ENCODE measurements at places on chromosomes 7 and 10.

DNA sequence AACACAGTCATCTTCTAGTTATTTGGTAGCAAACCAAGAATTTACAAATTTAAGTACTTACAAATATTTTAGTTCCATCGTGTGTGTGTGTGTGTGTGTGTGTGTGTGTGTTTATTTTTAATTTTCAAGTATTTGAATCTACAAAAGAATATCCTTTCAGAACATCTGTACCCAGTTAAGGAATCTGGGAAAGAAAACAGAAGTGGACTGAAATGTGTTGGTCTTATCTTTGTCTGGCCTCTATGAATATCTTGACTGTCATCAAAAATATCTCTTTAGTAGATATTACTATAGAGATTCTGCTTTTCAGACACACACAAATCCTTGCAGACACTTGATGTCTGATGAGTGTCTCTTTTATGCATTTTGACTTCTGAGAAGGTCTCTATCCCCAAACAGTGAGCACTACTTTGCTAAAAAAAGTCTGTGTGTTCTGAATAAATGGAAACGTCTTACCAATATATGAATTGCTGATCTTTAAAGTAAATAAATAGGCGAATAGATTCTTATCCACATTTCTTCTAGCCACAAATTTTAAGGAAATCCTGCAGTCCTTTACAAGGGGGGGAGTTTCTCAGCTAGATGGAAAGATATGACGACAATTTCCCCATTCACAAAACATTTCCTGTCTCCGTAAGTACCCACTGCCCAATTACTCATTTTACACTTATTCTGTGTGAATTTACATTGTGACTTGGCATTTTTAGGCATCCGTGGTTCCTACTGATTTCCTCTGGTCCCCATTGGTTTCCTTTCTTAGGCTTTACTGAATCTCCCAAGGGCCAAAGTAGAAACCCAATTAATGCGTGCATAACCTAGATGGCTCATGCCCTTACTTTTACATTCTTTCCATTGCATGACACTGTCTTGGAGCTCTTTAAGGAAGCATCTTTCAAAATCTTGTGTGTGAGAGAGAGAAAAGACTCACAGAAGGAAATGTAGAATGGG lies 36.0 kb downstream of the NRCAM start:
- no peak for DNase-seq

GRCh38 chr7:95688931-95689495 lies 83.3 kb upstream of the DYNC1I1 start:
- DNase-seq: no peak

DNA sequence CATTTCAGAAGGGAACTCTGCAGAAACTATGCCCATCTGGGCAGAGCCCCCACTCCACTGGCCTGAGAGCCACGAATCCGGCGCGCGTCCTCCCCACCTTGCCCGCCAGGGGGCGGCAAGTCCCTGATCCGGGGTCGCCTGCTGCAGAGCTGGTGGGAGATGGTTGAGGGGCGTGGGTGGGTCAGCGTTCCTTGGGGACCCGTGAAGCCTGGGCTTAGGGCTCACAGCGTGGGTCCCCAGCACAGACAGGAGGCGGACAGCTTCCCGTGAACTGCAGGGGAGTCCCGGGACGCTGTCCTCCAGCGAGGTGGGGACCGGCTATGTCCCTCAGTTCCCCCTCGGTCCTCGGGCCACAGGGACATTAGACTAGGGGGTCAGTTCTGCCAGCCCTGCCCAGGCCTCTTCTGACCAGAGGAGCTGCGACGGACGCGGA lies 585 bp upstream of the POP7 start:
- DNase-seq: peak; percentile 45

- DNase-seq: no peak
Measured at GRCh38 chr7:40541336-40541735, 406.5 kb downstream of the SUGCT start.

DNA sequence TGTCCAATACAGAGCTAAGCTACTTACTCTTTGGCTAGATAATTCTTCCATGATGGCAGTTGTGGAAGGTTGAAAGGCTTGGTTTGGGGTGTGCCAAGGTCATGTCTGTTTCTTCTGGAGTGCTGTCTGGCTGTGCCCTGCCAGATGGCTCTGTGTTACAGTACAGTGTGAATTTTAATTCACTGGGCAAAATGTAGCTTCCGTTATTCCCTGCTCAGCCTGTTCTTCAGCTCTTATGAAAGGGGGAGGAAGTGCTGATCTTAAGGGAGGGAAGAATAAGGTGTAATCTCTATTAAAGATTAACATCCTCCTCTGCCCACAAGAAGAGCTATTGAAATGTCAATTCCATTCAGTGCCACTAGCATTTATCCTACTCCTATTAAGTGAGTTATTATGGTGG lies 52.2 kb downstream of the SND1 start:
- peak; percentile 67 for DNase-seq

GRCh38 chr10:51421853-51422252 lies 277.5 kb downstream of the CSTF2T start:
- DNase-seq: no peak

GRCh38 chr10:106043863-106044262 lies 1120.6 kb downstream of the SORCS1 start:
- DNase-seq: no peak

DNA sequence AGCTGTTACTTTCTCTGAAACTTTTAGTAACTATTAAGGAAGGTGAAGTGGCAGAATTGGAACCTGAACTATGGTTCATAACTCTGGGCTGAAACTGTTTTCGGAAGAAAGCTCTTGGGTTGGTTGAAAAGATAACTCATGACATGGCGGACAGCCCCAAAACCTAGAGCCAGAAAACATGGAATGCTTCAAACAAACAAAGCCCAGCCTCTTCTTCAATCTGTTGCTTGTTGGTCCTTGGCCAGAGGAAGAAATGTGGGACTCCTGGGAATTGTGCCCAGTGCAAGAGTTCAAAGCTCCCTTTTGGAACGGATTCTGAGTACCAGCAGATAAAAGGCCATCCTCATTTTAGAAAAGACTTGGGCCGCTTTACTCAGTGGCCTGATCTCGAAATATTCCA lies 52.9 kb upstream of the CACNB2 start:
- no peak for DNase-seq

- DNase-seq: no peak
Measured at GRCh38 chr7:73340514-73340913, 12.6 kb downstream of the FKBP6 start.

- no peak for DNase-seq
Measured at GRCh38 chr10:13587391-13587790, 626 bp downstream of the PRPF18 start.

DNA sequence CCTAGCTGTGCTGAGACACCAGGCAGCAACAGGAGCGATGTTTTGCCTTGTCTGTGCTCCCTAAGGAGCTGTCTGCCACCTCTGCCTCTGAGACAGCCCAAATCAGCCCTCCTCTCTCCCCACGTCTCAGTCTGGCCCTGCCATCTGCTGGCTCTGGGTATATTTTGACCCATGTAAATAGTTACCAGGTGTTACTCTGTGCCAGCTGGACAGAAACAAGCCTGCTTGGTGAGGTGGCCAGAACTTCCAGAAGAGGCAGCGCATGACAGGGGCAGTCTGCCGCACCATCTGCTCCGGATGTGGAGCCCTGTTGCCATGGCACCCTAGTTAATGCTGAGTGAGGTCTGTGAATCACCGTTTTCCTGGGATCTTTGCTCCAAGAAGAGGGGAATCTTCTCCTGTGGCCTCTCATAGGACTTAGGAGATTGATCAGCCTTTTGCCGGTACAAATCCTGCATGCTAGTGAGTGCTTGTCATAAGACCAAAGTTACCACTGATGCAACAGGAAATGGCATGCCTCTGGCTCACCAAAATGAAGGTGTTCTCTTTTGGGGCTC lies 31.8 kb downstream of the GSTO2 start:
- peak; percentile 88 for DNase-seq

- DNase-seq: no peak
Measured at GRCh38 chr7:79730971-79731370, 277.5 kb upstream of the MAGI2 start.

DNA sequence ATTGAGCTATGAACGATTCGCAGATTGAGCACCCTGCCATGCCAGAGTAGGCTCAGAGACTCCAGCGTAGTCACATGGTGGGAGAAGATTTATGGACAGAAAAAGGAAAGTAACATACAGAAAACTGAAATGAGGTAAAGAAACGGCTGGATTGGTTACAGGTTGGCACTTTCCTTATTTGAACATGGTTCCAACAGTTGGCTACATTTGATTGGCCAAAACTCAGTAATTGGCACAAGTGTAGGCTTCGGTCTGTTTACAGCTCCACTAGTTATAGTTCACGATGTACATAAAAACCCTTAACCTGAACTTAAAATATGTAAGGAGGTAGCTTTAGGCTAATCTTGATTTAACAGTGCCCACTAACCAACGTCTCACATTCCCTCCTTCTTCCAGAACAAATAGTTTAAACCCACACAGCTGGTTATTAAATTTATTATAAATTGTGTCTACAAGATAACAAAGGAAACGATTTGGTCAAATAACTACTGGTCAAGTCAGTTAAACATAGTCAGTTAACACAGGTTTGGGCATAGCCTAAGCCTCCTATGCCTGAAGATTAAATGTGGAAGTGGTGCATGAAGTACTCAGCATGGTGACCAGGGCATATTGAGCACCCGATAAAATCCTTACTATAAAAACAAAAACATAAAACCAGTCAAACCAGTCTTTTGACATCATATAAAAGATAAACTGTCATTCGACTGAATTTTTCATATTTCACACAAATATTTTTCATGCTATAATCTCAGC lies 17.9 kb upstream of the MTERF1 start:
- no peak for DNase-seq

DNA sequence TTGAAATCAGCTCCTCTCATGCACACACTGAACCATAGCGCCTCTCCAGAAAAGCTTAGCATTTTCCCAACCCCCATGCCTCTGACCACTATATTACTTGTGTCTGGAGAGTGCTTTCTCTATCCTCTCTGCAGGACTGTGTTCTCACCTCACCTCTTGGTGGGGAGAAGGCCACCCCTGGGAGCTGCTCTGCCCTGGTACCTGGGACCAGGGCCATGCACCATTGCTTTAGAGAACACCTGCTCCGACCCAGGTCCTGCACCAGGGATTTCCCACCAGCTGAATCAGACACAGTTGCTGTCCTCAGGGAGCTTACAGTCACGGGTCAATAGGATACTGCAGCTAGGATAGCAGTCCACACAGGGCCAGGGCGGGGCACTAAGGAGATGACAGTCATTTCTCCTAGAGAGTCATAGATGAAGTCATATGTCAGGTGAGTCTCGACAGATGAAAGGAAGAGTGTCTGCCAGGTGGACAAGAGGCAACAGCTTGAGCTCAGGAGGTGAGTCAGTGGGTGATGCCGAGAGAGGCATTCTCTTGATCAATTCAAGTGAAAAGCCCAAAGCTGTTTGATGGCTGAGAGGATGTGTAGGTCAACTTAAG lies 619 bp upstream of the LMTK2 start:
- no peak for DNase-seq

GRCh38 chr7:92242972-92243371 lies 2.7 kb downstream of the KRIT1 start:
- no peak for DNase-seq

DNA sequence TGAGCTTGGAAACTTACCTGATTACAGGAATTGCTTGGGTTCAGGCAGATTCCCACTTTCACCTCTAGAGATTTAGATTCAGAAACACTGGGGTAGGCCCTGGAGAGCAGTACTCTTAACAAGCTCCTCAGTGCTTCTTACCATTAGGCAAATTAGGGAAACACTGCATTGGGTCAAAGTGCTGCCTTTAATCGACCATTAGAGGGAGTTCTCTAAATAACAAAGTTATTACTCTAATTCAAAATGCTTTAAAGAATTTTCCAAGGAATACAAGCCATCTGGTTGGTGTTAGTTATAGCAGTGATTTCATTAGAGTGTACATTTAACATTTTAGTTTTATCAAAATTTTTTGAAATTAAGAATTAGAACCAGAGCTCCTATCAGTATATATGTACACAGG lies 324.5 kb downstream of the GFRA1 start:
- no peak for DNase-seq

DNA sequence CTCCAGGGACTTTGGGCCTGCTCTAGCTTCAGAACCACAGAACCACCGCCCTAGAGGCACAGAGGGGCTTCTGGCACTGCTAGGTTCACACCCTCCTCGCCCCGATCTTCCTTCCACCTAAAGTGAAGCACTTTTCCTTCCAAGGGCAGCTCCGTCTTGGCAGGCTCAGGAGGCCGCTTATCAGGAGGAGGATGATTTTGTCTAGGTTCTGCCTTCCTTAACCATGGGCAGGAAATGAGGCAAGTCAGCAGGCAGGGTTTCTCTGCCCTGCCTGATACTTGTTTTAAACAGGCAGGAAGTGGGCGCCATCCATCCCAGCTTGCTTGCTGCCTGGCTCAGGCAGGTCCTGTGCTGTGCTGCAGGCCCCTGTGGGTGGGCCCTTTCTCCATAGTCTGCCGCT lies 8.3 kb upstream of the ATP6V0E2 start:
- DNase-seq: no peak

DNA sequence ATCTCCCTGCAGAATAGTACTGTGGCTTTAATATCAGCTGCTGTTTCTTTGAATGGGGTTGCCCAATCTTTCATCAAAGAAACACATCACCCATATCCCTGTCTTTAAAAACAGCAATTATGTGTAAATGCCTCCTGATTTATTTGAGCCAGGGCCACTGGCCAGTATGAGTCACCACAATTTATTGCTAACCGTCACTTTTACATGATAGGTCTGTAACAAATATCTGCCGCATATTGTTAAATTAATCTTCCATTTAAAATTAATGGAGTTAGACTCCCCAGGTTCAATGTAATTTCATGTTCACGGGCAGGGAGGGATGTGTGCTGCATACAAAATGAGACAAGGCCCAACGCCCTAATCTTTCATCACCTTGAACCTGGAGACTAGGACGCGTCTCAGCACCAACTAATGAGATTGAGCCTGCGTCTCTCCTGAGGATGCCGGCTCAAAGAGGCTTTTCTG lies 673.4 kb downstream of the AUTS2 start:
- no peak for DNase-seq

DNA sequence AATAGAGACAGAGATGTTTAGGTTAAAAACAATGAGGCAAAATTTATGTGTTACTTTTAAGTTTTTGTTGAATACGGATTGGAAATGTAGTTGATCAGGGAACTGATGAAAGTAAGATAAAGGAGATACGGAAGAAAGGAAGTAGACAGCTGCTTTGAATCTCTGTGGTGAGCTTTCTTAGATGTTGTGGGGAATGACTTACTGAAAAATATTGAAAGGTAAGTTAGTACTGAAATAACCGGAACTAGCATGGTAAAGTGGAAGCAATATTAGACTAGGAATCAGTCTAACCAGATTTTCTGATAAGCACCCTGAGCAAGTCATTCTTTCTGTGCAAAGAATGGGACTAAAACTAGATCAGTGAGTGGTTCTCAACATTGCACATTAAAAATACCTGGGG lies 34.8 kb downstream of the LUC7L2 start:
- DNase-seq: no peak

DNA sequence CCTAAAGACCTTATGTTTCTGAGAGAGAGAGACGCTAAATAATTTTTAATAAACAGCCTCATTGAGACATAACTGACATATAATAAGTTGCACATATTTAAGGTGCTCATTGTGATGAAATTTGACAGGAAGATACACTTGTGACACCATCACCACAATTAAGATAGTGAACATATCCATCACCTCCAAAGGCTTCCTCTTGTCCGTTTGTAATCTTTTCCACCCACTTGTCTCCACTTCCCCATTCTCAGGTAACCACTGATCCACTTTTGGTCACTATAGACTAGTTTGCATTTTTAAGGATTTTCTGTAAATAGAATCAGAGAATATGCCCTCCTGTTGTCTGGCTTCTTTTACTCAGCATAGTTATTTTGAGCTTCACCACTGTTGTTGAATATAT lies 195.1 kb upstream of the WDR11 start:
- DNase-seq: no peak
